ENCODE measurements at places on chromosomes 1 and 21. TPM values are rescaled to one million over a fixed set of nuclear protein-coding genes. Genes with fewer than 3 reads are reported as not detected.

Gene TTC34
- 0.33 TPM for total RNA-seq

Gene MROH9
- total RNA-seq = 0.39 TPM

Gene TTC39A
- total RNA-seq = 2.0 TPM

Gene CENPS
- total RNA-seq = 11.3 TPM

Gene CR1
- total RNA-seq = not detected

Gene IQGAP3
- total RNA-seq = 16.6 TPM

Gene RPF1
- 22.2 TPM for total RNA-seq

Gene ASTN1
- total RNA-seq = 0.03 TPM

Gene CYP4A11
- total RNA-seq = not detected

Gene TRIM58
- 0.13 TPM for total RNA-seq

Gene ALDH4A1
- total RNA-seq = 9.9 TPM

Gene FCRL5
- not detected for total RNA-seq

Gene TIE1
- 1.8 TPM for total RNA-seq

Gene RXFP4
- total RNA-seq = not detected

Gene GSTM1
- not detected for total RNA-seq

Gene AGTRAP
- 43.4 TPM for total RNA-seq

Measured in smooth muscle cell of the pulmonary artery (primary cell).